Inflammatory macrophage (primary cell): ENCODE measurements at places on chromosomes 16 and 17.

DNA sequence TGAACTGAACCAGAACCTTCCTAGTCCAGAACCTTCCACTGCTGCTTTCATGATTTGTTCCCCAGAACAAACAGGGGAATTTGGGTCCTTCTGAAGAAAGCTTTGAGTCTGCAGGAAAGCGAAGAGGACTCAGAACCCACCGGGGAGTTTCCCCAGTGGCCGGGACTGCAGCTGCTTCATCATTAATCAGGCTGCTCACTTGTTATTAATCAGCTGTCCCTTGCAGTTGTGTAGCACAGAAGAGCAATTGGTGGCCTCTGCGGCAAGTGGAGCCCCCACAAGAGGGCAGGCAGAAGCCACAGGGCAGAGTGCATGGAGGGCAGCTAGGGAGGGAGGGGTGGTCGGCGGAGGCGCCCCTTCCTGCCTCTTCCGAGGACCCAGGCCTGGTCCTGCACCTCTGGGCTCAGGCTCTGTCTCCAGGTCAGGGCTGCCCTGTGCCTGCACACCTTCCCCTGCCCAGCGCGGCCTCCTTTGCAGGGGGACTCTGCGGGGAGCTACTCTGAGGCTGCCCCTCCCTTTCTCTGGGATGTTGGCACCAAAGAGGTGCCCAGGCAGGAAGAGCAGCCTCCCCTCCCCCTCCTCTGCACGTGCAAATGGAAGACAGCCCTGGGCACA, 6.9 kb downstream of the CCL17 start:
- DNase-seq: no peak

DNA sequence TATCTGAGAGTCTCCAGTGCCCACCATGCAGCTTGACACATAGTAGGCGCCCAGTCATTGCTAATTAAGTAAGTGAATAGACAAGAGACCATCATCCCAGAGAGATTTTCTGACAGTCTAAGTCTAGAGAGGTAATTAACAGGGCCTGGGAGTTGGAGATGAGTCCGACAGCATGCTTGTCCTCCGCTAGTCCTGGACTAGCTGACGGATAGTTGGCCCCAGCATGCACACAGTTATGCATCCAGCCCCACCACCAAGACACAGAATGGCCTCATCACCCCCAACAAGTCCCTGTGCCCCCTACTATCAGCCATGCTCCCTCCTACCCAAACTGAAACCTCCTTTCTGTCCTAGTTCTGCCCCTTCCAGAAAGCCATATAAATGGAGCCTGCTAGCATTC, 10.0 kb downstream of the GRB7 start:
- no peak for DNase-seq

GRCh38 chr17:1095090-1095852, 84.5 kb downstream of the ABR start:
- DNase-seq: peak; percentile 98

DNA sequence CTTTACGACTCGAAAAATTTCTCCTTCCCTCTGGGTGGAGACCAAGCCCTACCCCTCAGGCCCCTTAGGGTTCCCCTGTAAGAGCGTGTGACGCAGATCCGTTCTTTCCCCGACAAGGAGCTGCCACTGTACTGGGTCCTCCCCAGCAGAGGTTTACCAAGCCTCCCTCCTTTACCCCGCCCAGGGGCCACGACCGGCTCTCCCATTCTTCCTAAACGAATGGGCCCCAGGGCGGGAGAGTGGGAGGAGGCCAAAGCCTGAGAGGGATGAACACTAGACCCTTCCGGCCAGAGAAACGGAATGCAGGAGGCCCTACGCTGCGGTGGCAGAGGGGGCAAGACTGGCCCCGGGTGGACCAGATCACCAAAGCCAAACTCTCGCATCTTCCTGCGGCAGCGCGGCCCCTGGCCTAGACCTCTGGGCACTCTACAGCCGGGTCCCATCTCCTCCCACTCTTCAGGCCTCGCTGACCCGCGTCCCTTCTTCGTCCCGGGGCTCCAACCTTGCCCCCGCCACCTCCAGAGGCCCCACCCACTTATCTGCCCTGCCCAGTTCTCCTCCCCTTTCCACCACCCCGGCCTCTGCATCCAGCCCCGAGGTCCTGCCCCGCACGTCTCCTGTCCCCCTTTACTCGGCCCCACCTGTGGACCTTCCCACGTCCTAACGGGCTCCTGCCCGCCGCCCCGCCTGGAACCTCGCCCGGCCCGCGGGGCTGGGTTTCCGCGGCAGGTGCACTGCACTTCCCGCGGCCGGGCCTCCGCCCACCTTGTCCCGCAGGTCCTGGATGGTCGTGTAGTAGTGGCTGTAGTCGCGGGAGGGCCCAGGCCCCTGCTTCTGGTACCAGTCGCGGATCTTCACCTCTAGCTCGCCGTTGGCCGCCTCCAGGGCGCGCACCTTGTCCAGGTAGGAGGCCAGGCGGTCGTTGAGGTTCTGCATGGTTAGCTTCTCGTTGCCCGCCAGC, 765 bp downstream of the KRT19 start:
- no peak for DNase-seq

- DNase-seq: no peak
Measured at GRCh38 chr16:85673529-85674417, 15.0 kb downstream of the GINS2 start.

- DNase-seq: no peak
Measured at GRCh38 chr17:75430159-75430974, 24.9 kb upstream of the GRB2 start.

GRCh38 chr17:61029181-61029580, 351.5 kb downstream of the BCAS3 start:
- no peak for DNase-seq

GRCh38 chr16:78953526-78953925, 647.0 kb downstream of the MAF start:
- DNase-seq: no peak

GRCh38 chr17:6823011-6823442, 8.5 kb downstream of the TEKT1 start:
- DNase-seq: no peak

GRCh38 chr17:75824050-75824552, 20.1 kb downstream of the UNC13D start:
- DNase-seq: no peak

DNA sequence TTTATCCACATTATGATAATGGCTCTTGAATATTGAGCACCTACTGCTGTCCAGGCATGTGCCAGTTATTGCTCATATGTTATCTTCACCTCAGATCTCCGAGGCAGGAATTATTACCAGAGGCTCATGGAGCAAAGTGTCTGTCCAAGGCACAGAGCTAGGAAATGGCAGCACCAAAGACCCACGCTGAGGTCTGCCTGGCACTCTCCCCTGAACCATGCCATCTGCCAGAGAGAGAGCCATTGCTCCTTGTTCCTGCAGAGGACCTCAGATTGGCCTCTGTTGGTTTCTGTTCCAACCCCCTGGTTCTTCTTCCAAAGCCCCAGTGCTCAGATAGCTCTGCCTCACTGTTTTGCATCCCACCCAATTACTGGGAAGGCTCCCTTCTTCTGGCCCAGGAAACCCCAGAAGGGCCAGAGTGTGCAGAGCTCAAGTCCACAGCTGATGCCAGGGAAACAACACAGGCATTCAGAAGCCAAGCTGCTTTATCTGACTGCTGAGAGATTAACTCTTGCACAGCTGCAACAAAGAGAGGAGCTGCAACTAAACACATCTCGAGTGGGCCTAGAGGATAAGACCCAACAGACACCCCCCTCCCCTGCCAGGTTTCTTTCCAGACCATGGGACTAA, 5.9 kb downstream of the ASIC2 start:
- no peak for DNase-seq

GRCh38 chr16:86083382-86084002, 184.5 kb downstream of the IRF8 start:
- DNase-seq: no peak

GRCh38 chr17:55452139-55452790, 30.6 kb upstream of the MMD start:
- DNase-seq: peak; percentile 42

DNA sequence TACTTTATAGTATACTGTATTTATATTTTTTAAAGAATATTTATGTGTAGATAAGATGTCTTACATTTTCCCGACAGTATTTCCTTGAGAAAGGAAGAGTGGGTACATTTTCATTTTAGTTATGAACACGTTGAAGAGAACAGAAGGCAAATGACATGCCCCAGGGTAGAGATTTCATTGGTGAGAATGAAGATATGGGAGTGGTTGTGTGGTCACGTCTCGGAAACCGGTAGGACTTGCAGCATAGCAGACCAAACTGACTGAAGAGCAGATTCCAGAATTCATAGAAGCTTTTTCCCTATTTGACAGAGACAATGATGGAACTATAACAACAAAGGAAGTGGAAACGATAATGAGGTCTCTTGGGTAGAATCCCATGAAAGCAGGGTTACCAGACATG, 71.7 kb downstream of the KCNJ2 start:
- DNase-seq: no peak

GRCh38 chr17:62627219-62627903, at the start of gene MRC2:
Gene MRC2, plus strand, starts transcription at chr17:62627670. Its CDS starts 133 bp downstream, at chr17:62627803.
- peak; percentile 56 for DNase-seq

DNA sequence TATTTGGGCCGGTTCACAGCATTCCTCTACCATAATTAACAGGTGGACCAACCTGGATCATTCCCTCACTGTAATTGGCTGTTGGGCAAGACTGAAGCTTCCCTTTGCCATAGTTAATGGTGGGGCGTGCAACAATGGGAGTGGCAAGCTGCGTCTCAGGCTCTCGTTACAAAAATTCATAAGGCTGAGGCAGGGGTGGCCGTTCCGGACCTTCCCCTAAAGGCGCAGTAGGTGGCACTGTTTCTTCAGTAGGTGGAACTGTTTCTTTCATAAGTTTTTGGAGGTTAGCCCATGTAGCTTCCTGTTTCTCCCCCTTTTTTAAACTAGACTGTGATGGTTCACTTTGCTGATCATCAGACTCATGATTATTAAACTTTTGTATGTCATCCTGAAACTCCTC, 17.0 kb upstream of the TMC5 start:
- DNase-seq: peak; percentile 2

DNA sequence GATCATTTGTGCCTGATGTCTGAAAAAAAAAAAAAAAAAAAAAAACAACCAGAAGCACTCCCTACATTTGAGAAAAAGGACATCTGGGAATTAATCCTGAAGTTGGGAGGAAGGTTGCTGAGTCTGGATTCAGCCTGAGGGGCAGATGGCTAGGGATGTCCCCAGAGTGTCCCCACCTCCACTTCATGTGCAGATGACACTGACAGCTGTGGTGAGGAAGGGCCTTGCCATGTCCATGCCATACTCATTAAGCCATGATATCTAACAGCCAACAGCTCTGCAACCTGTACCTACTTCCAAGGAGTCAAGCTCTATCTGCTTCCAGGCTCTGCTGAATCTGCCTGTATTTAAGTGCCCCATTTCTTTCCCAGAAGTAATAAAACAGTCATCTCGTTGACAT, 356.0 kb downstream of the CA10 start:
- DNase-seq: no peak

DNA sequence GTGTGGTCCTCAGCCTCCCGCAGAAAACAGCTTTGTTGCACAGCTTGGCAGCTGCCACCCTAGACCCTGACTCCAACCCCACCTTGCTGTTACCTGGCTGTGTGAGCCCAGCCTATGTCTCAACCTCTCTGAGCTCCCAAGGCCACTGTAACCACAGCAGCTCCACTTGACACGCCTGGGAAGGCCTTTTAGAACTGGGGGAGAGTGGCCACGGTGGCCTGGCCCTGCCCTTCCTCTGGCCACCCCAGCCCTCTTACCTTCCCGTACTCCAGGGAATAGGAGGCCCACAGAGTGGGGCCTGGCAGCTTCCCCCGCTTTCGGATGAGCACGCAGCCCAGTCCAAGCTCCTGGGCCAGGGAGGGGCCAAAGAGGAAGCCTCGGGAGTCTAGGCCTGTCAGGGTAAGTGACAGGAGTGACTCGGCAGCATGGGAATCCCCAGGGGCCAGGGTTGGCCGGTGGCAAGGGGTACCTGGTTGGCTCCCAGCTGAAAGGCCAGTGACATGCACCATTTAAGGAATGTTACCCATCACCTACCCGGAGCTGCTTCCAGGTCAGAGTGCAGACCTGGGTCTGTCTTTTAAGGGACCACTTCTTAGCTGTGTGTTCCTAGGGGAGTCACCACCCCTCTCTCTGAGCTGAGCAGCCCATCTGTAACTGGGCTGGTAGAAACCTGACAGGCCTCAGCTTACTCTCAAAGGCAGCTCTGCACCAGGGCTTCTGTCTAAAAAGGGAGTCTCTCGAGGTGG, 1.4 kb downstream of the APRT start:
- peak; percentile 43 for DNase-seq

- no peak for DNase-seq
Measured at GRCh38 chr16:80085606-80086005, 455.2 kb upstream of the DYNLRB2 start.

- no peak for DNase-seq
Measured at GRCh38 chr16:29182501-29182900, 197.6 kb downstream of the LAT start.

DNA sequence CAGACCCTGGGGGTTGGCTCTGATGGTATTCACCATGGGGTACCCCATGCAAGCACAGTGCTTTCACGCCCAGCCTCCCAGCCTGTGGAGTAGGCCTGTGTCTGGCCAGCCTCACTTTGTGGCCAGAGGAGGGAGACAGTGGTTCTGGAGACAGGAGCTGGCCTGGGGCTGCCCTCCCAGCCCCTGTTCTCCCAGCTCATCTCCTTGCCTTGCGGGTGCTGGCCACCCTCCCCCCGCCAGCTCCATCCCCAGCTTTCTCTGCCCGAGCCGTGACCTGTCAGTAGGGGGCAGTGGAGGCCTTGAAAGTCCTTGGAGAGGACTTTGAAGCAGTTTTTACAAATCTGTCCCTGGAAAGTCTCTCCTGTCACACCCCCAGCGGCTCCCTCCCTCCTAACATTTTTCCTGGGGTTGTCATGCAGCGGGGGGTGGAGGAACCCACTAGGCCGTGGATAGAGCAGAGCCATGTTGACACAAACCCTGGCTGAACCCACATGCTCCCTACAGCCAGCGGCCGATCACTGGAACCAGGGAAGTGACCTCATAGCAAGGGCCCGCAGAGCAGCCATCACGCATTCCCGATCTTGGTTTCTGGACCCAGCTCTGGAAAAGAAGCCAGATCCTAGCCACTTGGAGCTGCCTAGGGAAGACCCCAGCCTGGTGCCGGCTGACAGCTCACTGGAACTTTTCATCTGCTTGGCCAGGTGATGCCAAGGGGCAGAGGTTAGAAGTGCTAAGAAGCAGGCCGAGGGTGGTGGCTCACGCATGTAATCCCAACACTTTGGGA, 289.4 kb downstream of the SEC14L1 start:
- peak; percentile 68 for DNase-seq

GRCh38 chr17:19291646-19292376, 54.6 kb downstream of the EPN2 start:
- no peak for DNase-seq
